ENCODE measurements at places on chromosomes 12 and 14.

GRCh38 chr12:5546616-5547015 is 114.7 kb downstream of the NTF3 start:
- DNase-seq = no peak

DNA sequence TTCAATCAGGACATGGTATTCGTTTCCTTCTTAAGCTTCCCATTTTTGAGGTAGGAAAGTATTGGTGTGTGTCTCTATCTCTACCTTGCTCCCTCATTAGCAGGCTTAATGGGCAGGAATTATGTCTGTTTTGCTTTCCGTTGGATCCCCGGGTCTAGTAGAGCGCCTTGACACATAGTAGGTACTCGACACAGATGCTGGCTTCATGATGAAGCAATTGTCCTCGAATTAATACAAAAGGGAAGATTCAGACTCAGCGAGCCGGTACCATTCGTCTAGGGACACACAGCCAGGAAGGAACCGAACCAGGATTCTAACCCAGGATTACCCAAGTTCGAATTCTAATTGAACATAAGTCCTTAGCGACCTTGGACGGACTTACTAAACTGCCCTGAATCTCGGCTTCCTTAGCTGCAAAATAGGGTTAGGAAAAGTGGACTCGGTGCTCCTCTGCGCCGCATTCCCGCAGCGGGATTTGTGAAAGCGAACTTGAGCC is 496 bp upstream of the ISCU start:
- no peak for DNase-seq

GRCh38 chr12:114431902-114432301 is 26.0 kb upstream of the TBX5 start:
- DNase-seq = no peak

- no peak for DNase-seq
These were observed 146.4 kb downstream of the ADGRD1 start for GRCh38 chr12:131100031-131100674.

DNA sequence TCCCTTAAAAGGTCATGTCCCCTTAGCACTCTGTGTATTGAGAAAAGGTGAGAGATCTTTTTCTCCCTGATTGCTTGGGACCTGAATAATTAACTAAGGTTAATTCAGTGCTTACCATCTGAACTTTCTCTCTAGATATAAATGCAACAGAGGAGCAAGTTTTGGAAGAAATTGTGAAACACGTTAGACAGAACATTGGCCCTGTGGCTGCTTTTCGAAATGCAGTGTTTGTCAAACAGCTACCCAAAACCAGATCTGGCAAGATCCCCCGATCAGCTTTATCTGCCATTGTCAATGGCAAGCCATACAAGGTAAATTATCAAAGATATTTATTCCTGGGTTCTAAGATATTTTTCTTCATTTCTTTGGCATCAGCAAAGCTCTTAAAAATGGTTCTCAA is 175.5 kb downstream of the ACSS3 start:
- no peak for DNase-seq

- DNase-seq = no peak
These were observed 865.7 kb downstream of the SLC6A15 start for GRCh38 chr12:84046859-84047258.

DNA sequence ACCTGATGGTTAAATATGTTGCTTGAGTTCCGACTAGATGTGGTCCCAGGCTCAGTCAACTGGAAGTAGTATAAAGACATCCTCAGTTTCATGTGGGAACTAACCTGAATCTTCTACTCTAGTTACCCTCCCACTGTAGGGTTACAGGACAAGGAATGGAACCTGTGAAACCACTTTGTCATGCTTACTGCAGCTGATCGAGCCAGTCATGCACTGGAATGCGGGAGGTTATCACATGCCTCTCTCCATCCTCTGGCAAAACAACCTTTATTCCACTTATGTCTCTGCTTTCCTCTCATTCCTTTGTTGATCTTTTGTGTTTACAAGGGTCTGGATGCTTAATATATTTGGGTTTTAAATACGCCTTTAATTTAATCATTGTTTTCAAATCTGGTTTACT is 111.9 kb upstream of the DDHD1 start:
- DNase-seq = no peak
